ENCODE measurements at places on chromosomes 6 and 20. TPM values are rescaled to one million over a fixed set of nuclear protein-coding genes. Genes with fewer than 3 reads are reported as not detected.

DNA sequence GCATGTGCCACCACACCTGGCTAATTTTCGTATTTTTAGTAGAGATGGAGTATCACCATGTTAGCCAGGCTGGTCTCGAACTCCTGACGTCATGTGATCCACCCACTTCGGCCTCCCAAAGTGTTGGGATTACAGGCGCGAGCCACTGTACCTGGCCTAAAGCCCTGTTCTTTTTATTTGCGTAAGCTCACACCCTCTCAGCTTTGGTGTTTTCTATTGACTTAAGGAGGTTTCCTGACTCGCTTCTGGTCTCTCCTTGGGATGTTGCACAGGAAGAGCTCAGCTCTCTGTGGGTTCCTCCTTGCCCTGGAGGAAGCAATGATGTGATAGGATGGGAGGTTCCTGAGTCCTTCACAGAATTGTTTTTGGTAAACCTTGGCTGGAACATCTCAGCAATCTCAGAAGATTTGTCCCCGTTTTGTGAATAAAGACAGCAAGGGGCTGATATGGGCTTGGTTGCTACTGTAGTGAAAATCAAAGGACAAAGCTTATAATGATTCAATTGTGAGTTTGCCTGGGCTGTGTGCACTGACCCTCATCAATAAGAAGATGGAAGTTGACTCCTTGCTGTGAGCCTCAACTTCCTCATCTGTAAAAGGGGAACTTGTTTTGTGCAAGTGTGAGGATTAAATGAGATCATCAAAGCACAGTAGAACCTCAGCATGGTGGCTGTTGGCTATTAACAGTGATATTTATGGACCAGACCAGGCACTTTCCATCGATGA is 27.0 kb downstream of the TOX2 start:
- DNase-seq, result no peak

DNA sequence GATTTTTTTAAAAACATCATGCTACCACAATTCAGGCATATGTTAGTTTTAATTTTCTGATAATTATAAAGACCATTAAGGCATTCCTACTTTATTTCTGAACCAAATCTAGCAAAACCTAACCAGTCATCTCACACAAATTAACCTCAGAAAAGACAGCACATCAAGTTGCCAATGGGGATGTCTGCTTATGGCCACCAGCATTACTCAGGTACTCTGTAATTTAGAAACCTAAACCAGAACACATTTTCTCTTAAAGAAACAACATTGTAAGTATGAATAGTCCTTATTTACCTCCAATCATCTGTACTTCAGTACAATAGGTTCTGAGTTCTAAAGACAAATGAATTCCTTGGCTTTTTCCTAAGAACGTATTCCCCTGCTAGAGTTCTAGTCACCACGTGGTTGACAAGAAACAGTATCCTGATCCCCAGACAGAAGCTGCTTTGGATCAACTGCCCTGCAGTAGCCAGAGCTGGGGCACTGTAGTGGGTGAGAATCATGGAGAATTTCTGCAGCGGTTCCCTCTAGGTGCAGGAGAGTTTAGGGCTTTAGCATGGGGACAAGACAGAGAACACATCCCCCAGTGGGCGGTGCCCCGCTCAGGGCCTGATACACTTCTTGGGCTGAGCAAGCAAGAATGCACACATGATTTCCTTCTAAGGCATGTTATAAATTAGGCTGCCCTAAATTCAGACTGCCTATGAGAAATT is 15.4 kb downstream of the GCLC start:
- DNase-seq, result no peak

- no peak for DNase-seq
These were observed 557.5 kb downstream of the CD83 start for GRCh38 chr6:14674867-14675648.

Gene SLC22A1
- 1.5 TPM for polyA plus RNA-seq

DNA sequence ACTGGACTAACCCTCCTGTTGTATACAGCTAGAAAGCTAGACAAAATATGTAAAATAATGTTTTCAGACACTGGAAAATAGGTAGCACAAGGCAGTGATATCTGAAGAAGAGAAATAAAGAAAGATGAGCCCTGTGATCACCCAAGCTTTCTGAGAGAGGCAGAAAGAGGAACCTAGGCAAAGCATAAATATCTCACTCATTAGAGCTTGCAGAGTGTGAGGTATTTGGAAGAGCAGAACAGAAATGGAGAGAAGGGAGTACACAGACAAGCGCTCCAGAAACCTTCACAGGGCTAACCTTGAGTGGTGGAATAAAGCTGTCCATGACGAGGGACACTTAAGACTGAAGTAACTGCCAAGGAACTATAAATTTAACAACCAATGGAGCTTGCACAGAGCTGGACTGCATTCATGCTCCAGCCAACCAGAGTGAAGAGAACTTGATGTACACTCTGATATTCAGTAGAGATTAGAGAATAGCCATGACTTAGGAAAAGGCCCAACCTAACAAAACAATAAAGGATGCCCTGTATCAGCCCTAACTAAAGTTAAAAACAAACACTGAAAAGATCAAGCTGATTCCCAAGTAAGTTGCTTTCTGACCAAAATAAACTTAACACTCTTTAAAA is 280.9 kb upstream of the STXBP5 start:
- no peak for DNase-seq

- no peak for DNase-seq
These were observed 301.8 kb downstream of the KIF16B start for GRCh38 chr20:16271450-16271849.

DNA sequence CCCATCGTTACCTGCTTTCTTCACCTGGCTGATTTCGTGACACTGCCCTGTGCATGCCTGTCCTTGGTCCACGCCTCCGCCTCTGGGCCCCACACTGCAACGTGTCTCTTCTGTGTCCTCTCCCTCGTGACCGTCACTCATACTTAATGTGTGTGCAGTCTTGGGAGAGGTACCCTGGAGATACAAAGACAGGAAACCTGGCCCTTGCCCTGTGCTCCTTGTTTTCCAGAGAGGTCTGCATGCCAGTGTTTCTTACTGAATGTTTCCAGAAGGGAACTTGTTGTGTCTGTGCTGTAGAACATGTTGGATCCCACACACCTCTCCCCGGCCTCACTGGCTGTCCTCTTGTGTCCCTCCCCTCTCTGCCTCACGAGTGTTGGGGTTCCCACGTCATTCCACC is 45.8 kb downstream of the SNX9 start:
- no peak for DNase-seq
